Cortex of kidney (tissue), 1 donor: ENCODE measurements at places on chromosomes 16 and 17.

DNA sequence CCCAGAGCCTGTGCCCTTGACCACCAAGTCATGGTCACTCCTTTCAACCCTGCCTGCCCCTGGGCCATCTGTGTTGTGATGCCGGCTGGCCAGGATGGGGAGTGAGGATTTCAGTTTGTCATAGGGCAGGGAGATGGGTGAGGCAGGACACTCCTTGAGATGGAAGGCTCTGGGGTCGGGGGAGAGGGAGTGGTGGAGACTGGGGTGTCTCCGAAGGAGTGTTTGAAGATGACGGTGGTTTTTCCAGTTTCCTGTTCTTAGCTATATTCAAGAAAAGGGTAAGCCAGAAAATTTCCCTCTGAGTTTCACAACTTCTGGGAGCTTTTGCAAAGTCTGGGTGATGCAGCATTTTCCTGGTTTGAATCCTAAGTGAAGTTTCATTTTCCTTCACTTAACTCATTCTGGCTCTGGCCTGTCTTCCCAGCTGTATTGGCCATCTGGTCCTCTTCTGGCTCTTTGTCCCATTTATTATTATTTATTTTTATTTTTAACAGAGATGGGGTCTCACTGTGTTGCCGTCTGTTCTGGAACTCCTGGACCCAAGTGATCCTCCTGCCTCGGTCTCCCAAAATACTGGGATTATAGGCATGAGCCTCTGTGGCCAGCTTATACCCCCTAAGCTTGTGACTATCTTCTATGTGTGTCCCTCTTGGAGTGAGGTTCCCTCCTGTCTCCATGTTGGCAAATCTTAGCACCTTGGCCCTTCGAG, 27.7 kb downstream of the ABCC1 start:
- DNase-seq: no peak

DNA sequence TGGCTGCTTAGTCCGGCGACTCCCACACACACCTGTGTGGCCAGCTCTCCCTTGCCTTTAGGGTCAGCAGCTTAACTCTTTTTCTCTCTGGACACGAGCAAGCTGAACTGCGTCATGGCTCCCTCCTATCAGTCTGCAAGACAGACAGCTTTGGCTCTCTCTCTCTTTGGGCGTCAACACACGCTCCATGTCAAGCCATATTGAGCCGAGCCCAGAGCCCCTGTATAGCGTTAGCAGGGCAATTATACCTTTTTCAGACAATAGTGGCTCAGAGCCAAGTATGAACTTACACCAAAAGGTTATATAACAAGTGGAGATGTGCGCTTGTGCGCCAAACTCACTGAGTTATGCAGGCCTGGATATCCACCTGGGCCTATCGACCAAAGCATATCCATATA, 34.8 kb upstream of the APPBP2 start:
- no peak for DNase-seq

GRCh38 chr16:85057212-85057889, 29.8 kb downstream of the KIAA0513 start:
- DNase-seq: no peak

GRCh38 chr16:66375451-66375850, 9.0 kb downstream of the CDH5 start:
- DNase-seq: no peak

DNA sequence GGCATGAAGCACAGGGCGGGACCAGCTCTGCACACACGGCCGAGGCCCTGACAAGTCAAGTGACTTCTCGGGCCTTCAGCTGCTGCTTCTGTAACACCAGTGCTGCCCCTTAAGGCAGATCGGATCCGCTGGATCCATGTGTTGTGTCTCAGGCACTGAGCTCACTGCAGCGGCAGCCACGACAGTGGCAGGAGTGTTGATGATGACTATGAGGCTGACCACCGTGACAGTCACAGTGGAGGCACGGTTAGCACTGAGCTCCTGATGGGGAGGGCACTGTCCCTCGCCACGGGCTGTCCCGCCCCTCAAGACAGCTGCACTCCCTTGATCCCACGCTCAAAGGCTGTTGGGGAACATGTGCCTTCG, 29.4 kb downstream of the PEMT start:
- no peak for DNase-seq

- DNase-seq: no peak
Observed at GRCh38 chr16:72530434-72530833, 358.5 kb upstream of the PMFBP1 start.

DNA sequence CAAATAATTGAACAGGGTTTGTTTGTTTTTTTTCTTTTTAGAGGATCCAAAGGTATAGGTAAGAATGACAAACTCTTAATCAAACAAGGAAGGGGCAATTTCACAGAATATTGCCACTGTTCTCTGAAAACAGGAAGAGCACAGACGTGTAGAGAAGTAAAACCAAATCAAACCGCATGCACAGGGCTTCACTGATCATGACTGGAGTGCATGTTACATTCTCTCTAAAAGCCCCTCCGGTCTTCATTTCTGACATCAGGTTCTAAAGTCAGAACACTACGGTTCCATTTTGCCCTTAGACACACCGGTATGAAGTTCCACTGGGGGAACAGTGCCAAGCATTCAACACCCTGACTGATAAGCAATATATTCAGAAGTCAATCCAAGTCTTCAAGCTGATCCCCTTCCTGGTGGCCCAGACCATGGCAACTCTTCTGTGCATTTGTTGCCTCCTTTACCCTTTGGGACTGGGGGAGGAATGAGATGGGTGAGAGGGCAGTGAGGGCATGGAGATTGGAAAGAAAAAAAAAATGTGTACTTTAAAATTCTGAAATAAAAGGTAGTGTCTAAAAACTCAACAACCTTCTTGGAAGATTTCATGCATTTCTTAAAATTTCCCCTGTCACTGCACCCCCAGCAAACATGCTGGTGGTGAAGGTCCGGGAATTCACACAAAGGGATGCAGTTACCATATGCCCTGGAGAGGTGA, 1.4 kb downstream of the MMD start:
- no peak for DNase-seq

- DNase-seq: no peak
Observed at GRCh38 chr17:9644910-9645751, at the start of gene USP43. Gene USP43, plus strand, starts transcription at chr17:9645517. Its CDS starts 116 bp downstream, at chr17:9645633.

DNA sequence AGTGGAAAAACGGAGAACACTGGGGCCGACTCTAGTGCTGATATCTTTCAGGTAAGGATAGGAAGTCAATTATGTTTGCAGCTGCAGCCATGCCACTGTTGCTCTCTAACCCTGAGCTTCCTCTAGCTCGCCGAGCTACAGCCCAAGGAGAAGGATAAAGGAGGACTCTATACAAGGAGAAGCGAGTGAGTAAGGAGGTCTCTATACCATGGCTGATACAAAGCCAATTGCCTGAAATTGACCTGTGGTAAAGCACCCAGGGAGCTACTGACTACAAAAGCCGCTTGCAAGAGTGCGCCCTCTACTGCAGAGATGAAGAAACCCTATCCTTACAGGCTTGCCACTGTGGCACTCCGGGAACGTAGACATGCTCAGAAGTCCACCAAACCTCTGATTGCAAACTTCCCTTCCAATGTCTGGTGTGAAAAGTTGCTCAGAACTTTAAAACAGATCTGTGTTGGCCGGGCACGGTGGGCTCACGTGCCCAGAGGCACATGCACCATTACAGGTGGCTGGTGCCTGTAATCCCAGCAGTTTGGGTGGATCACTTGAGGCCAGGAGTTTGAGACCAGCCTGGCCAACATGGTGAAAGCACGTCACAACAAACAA, 10.8 kb upstream of the SLC46A1 start:
- no peak for DNase-seq

DNA sequence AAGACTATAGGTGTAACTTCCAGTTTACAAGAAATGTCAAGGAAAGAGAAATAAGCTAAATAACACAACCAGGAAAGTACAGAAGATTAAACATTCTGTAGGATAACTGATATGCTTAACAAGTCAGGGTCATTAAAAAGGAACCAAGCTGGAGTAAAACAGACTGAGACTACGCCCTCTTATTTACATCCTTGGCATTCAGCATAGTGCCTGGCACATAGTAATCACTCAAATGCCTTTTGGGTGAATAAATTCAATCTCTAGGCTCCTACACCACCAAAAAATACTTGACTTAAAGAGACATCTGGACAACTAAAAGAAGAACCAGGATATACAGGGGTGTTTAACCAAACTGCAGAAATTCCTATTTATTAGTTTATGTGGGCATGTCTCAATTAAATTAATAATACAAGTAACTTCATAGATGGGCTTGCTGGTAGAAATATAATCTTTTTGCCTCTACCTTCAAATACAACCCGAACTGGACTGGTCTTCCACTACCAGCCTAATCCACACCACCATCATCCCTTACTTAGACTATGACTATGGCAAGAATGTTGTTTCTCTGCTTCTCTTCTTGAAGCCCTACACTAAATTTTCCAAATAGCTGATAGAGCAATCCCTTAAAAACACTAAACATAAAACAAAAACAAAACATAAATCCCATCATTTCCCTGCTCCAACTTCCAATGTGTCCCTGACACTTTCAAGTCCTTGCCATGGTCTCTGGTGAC, 47.7 kb upstream of the ULK2 start:
- no peak for DNase-seq

DNA sequence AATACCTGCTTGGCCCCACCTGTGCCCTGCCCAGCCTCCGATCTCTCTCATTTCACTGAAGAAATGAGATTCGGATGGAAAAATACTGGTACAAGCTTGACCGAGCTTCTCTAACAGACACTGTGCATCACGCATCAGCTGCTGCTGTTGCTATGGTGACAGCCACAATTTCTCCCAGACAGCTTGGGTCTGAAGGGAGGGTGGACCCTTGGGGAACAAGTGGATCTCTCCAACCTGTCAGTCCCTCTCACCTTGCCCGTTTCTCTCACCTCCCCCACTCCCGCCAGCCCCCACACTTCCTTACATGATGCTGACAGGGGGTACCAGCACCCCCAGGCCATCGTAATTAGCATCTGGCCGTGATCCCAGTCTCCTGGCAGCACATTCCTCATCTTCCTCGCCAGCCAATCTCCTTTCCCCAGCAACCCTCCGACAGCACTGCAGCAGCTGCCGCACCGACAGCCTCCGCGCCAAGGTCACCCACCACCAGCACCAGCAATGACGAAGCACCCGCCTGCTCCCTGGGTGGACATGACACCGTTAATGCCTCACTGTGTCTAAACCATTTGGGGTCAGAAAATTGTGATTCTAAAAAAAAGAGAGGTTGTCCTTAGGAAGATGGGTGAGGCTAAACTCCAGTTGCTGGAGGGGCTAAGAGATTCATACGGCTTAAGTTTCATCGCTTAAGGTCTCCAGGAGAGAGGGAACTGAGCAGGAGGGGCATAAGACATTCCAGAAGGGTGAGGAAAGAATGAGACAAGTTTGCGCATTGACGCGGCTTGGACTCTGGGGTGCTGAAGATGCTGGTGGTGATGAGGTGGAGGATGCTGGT, 58.6 kb upstream of the TNRC6A start:
- no peak for DNase-seq

GRCh38 chr16:50238868-50239301, 27.5 kb upstream of the ADCY7 start:
- no peak for DNase-seq

DNA sequence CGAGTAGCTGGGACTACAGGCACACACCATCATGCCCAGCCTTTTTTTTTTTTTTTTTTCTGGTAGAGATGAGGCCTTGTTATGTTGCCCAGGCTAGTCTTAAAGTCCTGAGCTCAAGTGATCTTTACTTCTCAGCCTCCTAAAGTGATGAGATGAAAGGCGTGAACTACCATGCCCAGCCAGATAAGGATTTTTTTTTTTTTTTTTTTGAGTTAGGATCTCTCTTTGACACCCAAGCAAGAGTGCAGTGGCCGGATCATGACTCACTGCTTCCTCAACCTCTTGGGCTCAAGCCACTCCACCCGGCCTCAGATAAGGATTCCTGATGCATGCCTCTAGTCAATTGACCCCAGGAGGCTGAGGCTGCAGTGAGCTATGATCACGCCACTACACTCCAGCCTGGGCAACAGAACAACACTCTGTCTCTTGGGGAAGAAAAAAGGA, 11.2 kb upstream of the PLEKHG4 start:
- DNase-seq: no peak

DNA sequence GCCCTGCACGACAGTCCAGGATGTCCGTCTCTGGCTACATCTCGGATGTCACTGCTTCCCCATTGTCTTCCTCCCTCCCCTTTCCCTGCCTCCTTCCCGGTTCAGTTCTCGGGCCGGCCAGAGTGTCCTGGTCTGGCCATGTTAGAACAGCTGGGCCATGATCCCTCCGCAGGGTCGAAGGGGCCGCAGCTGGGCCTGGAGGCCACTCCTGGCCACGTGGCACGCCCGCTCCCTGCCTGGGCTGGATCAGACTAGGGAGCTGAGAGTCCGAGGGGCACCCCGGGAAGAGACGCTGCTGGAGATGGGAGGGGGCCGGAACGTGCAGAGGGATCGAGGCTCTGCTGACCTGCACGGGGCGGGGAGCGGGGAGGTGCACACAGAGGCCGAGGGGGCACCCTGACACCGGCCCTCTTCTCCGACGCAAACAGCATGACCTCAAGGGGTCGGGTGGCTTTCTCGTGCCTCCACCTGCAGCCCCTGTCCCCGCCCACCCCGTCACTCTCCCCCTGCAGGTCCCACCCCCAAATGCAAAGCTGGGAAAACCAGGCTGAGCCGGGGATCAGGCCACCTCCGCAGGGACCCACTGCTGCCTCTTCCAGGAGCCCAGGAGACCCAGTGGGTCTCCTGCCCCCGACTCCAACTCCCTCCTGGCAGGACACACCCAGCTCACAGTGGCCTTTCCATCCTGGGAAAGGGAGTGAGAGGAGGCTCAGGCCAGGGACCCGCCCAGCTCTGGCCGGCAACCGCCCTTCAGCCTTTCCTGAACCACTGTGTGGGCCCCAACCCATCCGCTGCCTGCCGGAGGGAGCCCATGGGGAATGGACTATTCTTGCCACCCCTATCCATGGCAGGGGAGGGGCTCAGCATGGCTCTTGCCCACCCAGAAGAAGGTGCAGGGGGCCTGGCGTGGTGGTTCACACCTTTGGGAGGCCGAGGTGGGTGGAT, 38.5 kb downstream of the CTU2 start:
- DNase-seq: no peak

DNA sequence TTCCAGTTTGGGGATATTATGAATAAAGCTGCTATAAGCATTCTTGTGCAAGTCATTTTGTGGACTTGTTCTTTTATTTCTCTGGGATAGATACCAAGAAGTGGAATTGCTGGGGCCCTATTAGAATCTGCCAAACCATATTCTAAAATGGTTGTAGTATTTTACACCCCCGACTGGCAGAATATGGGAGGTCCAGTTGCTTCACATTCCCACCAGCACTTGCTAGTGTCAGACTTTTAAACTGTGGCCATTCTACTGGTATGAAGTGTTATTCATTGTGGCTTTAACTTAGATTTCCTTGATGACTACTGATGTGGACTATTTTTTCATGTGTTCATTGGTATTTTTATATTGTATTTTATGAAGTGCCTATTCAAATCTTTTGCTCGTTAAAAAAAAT, 18.1 kb upstream of the NUP93 start:
- DNase-seq: no peak

DNA sequence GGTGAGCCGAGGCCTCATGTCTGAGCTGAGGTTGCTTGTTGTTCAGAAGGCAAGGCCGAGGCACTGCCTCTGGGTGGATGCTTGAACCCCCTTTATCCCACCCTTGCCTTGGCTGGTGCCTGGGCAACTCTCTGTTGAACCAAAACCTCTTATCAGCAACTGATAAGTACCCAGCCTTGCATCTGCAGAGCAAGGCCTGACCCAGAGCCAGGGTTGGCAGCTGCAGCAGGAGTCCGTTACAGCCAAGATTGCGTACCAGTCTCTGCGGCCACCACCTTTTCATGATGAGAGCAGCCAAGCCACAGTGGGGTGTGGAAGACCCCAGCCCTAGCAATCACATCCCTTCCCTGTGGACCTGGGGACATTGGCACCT, 118.3 kb downstream of the RAB11FIP4 start:
- no peak for DNase-seq
